Activated CD8-positive, alpha-beta T cell treated with anti-CD3 and anti-CD28 coated beads for 36 hours (primary cell): ENCODE measurements at places on chromosomes 4 and X. TPM values are rescaled to one million over a fixed set of nuclear protein-coding genes. Genes with fewer than 3 reads are reported as not detected.

- DNase-seq = peak; percentile 60
Observed at GRCh38 chr4:25234390-25235370, 847 bp downstream of the PI4K2B start.

GRCh38 chrX:143437439-143437838 lies 79.8 kb downstream of the SPANXN3 start:
- no peak for DNase-seq

GRCh38 chrX:16671005-16671404 lies 21.0 kb downstream of the S100G start:
- peak; percentile 26 for DNase-seq

The P2RY10 gene
- 42.1 TPM for total RNA-seq

DNA sequence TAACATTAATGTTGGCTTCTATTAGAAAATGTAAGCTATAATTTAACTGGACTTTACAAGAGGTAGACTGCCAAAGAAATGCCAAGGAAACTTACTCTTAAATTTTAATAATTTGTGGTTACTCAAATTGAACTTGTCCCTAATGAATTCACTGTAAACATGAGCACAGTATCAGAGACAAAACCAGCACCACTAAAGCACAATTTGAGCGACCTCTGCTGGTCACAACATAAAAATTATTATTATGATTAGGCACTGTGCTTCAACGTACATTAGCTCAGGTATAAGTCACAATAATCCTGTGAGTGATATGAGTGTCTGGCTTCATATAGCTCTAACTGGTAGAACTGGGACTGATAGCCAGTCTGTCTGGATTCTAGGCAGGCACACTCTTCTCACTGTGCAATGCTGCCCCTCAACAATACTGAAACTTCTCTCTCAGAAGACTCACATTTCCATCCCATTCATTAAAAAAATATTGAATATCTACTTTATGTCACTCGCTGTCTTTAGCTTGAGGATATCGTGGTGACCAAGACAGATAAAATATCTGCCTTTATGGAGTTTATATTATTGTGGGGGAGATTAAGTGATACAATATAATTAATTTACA lies 8.0 kb downstream of the NUDT6 start:
- no peak for DNase-seq

- DNase-seq = no peak
Observed at GRCh38 chrX:106585478-106585877, 26.3 kb upstream of the RADX start.

DNA sequence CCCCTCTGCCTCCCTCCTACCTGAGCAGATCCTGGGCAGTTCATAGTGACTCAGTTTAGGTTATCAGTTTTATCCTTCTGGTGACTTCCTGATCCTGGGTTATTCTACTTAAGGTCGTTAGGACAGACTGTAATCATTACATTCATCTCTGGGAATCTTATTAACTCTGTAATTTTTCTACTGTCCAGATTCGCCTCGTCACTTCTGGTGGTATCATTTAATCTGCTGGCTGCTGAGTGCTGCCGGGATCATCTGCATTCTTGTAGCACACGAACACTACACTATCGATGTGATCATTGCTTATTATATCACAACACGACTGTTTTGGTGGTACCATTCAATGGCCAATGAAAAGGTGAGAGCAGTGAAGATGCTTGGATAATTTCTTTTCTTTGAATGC lies 23.0 kb upstream of the CYP2U1 start:
- no peak for DNase-seq

DNA sequence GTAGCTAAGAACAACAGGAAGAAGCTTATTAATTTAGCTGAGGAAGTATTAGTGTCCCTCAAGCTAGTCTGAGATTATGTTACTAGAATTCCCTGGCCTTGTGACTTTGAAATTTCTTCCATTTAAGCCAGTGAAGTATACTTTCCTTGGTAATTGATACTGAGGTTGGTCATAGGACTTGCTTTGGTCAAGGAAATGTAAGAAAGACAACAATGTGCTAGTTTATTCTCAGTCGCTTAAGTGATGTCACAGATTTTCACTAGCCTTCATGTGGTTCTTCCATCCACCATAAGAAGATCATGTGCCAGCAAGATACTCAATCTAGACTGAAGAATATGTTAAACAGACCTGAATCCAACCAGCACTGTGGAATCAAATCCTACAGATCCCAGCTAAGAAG lies 1140.1 kb downstream of the TECRL start:
- no peak for DNase-seq

The RADX gene
- total RNA-seq = 7.4 TPM
